ENCODE measurements at places on chromosomes 6 and 20.

DNA sequence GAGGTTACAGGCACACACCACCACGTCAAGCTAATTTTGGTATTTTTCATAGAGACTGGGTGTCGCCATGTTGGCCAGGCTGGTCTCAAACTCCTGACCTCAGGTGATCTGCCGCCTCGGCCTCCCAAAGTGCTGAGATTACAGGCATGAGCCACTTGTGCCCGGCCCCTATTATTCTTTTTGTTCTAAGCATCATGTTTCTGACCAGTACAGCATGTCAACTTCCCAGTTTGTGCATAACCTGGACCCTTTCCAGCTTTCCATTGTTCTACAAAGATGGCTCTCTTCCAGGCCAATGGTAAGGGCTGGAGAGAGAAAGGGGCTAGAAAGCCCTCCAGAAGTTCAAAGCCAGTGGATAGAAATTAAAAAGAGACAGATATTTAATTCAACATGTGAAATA is 91.3 kb upstream of the TNFAIP3 start:
- DNase-seq, result no peak

DNA sequence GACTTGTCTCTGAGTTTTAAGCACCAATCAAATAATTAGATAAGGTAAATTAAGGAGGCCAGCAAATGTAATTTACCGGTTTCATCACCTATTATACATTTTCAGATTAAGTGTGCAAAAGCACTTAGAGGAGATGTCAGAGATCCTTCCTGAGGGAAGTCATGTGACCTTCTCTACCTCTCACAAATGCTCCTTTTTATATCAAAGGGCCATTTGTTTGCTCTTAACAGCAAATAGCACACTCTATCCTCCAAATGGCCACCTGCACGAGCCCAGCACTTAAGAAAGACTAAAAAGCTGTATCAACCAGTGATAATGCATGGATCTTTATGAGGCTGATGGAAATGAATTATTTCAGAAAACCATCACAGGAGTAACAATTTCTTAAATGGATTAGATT is 149.4 kb downstream of the ELOVL4 start:
- no peak for DNase-seq

DNA sequence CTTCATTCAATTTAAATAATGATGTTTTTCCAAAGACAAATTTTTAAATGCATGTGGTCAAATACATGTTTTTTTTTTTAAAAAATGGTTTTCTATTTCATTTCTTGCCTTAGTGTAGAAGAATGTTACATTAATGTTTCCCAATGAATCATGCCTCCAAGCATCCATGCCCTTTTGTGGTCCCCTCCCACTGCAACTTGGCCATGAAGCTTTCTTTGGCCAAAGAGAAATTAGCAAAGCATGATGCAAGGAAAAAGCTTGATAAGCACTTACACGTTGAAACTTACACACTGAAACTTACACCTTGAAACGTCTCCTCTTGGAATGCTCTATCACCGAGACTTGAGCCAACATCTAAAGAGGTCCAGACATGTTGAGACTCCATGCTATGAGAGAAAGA is 93.0 kb upstream of the ELOVL5 start:
- DNase-seq, result no peak

DNA sequence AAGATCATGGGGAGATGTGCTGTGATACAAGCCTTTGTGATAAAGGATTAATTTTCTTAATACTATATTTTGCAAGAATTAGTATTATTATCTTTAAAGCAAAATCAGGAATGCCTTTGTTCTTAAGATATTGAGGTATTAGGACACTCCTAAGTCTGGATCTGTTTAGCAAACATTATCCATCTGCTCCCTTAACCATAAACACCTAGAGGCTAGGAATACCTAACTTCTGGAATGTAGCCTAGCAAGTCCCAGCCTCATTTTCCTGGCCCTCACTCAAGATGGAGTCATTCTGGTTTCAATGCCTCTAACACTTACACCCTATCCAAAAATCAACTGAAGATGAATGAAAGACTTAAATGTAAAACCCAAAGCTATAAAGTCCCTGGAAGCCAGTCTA is 106.3 kb upstream of the GJE1 start:
- DNase-seq, result no peak

DNA sequence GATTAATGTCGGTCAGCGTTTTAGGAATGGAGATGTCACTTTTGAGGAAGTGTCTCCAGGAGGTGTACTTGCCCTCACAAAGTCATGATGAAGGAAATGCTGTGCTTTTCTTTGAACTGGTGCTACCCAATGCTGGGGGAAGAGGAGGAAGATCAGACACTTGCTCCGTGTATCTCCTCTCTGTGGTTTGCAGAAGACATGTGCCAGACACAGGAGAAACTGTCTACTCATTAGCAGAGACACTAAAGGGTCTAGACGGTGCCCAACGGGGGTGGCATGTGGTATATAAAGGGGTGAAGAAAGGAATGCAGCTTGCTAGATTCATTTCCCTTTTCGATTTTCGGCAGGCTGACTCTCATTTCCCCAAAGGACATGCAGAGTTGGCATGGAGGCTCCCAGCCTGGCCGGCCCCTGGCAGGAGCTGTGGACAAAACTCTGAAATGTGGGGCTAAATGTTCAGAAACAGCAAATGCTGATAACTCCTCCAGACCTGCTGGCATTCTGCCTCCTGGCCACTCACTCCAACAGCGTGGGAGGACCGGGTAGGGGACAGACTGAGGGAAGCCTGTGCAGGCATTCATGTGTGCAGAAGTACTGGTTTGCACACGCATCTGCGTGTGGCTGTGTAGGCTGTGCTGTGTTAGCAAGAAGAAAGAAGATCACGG is 59.6 kb upstream of the QKI start:
- DNase-seq, result no peak

DNA sequence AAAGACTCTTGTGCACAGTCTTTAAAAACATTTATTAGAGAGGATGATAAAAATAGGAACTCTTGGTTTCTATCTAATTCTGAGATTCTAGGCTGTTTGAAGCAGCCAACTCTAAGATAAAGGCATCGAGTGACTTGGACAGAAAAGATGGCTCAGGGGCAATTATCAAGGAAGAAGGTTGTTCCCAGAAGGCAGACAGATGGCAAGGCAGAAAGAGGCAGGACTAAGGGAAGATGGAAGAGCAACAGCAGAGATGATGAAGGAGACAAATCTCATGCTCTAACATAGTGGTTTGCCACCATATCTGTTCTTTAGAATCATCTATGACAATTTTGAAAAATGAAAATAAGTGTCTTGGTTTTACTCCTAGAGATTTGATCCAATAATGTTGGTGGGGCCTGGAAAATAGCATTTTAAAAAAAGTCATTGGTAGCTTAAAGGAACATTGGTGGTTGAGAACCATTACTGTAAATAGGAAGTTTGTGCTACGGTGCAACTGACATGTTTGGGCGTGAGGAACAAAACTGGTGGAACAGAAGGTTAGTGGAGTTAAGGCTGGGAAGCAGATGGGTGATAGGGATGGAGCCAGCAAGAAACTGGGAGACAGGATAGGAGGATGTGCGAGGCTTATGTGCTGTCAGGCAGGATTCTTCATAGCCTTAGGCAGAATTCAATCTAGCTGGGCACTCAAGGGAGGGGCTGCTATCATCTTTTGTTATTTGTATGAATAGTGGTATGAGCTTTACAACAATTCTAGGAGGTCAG is 751.1 kb downstream of the DHX35 start:
- no peak for DNase-seq

DNA sequence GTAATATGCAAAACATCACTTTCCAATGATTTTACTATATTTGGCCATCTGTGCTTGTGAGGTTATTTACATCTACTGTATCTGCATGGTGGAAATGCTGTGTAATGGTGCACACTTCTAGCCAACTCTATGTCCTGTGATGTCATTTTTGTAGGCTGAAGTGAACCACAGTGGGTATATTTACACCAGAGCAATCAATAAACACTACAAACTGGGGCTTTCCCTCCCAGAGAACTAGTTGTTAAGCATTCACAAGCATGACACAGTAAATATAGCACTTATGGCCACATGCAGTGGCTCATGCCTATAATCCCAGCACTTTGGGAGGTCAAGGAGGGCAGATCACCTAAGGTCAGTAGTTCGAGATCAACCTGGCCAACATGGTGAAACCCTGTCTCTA is 4.9 kb downstream of the SLC22A2 start:
- no peak for DNase-seq

DNA sequence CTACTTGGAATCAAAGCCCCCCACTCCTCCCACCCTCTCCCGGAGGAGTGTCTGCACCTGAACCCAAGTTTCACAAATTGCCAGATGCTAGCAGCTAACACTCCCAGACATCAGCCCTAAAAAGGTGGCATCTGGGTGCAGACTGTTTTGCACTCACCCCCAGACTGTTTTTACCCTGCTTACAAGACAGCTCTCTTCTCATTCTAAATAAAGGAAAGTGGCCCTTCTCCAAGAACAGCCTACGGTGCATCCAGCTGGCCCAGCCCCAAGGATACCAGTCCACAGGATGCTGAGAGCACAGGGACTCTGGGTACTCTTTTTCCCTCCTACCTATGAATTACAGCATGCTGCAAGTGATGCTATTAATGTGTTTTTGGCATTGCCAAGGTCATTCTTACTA is 842.0 kb upstream of the FLRT3 start:
- DNase-seq, result no peak

GRCh38 chr6:91812596-91813274 is 1225.9 kb upstream of the MAP3K7 start:
- DNase-seq, result no peak

Data from activated T-helper 1 cell treated with Interleukin-2 at 50 U/mL for 16 hours (primary cell).